ENCODE measurements at places on chromosomes 11 and 22.

DNA sequence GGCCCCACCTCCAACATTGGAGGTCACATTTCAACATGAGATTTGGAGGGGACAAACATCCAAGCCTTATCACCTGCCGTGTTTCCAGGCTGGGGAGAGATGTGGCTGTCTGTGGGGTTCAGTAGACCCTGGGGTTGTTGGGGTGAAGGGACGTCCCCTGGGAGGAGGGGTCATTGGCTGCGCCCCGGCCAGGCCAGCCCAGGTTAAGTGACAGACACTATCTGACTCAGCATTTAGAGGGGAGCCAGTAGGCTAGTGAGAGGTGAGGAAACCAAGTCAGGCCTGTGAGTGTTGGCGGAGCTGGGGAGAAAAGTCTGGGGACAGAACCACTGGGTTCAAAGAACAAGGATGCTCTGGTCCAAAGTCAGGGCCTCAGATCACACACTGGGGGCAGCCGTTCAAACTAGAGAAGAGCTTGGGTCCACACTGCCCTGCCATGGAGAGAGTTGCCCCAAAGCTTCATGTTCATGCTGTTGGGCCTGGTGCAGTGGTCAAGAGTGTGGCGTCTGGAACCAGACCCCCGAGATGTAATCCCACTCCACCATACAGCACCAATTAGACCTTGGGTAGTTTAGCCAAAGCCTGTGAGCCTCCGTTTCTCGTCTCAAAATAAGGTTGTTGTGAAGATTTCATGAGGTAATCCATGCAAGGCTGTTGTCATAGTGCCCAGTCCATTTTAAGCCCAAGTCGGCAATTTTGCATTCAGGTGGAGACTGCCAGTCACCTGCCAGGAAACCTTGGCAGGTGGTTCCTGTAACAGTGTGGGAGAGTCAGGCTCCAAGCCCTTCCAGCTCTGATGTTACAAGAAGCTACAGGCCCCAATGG lies 1289.6 kb downstream of the TBC1D22A start:
- DNase-seq = no peak

GRCh38 chr22:49192180-49192856 lies 635.4 kb downstream of the BRD1 start:
- DNase-seq = no peak

DNA sequence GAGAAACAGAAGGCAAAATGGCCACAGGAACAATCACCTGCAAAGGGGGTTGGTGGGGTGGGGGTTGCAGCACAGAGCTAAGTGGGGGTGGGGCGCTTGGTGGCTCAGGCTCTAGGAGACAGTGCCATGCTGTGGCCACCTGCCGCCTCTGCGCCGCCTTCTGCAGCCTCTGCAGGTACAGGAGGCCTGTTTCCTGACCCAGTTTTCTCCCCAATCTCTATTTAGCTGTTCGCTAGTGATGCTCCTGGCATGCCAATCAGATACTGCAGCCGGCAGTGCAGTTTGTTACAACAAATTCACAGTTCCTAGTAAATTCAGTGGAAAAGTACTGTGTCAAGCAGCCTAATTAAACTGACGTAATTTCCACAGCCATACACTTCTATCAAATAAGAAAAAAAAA lies 106.4 kb downstream of the SERGEF start:
- peak; percentile 10 for DNase-seq

- DNase-seq = peak; percentile 97
Observed at GRCh38 chr11:68659158-68659921, 25.0 kb upstream of the GAL start.

DNA sequence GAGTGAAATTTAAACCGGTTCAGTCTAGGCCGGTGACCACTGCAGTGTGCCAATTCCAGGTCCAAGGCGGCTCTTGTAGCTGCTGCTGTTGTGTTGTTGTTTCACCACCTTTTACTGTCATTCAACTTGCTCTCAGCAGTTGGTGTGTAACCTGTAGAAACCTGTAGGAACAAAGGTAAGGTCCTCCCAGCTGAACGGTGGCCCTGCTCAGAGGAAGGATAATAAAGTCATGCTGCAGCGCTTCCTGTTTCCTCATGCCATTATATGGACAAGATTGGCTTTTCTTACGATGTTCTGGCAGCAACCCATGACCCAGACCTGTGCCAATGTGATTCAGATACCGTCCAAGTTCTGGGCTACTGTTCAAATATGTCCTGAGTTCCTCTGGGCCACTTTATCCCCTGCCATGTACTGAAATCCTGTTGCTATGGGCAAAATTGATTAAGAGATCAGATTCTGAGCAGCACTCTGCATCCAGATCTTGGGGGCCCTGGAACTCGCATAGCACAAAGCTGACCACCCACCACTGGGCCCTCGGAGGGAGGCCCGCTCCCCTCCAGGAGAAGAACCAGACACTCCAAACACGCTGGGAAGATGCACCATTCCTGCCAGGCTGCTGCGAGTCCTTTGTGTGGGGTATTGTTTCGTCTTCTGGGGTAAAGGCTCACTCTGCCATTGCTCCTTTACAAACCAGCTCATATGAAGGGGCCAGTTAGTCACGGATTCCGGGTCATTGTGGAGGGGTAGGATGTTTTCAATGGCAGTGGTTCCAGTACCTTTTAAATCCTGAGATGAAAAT lies 13.2 kb downstream of the FAM181B start:
- DNase-seq = no peak

GRCh38 chr11:108012139-108012725 lies 3.5 kb downstream of the CUL5 start:
- DNase-seq = no peak

DNA sequence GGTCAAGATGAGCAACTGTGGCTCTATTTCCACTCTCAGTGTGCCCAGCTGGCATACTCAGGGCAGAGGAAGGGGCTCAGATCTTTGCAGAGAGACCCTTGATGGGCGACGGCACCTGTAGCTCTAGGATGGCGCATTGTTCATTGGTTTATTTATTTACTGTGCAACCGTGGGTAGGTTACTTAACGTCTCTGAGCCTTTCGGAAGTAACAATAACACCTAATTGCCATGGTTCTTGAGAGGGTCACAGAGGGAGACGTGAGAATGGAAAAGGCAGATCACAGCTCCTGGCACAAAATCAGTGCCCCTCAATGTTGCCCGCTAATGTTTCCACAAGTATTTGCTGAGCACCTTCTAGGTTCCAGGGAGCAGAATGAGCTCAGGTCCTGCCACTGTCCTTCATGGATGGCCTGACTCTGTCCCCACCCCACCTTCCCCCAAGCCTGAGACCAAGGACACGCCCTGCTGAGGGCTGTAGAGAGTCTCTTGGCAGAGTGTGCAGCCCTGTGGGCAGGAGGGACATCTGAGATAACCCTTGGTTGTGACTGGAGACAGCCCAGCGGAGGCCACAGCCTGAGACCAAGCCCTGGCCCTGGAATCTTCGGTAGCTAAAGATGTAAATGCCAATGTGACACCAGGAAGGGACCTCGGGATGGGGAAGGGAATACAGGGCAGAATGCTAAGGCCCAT lies 780 bp upstream of the ALDH3B2 start:
- no peak for DNase-seq

DNA sequence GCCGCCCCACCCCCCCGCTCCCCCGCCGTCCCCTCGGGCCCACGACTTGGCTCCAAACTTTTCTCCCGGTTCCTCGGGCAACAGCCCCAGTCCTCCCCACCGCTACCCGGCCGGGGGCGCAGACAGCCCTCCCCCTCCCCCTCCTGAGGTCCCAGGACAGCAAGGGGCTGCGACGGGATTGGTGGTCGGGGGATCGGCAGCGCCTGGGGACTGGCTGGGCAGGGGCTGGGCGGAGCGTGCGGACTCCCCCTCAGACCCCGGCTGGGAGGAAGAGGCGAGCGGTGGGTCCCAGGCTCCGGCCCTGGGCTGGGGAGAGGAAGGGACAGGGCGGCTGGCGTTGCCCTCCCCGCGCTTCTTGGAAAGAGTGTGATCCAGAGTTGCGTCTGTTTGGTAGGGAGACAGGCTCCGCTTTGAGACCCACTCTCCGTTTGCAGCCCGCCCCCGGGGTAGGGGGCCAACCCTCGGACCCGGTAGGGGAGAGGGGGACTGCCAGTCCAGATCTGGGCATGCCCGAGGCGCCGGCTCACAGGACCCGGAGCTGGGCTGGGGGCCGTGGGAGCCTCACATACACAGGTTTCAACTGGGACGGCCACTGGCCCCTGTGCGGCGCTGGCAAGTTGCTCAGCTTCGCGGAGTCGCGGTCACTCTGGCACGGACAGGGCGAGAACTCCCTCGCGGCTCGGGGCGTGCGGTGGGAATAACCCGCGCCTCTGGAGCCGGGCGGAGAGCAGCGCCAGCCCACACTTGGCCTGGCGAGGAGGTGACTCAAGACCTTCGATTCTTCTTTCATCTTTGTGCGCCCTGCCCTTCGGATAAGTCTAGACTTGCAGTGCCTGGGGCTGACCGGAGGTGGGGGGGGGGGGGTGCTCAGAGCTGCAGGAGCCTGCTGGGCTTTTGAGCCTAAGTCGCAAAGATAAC lies 999 bp downstream of the TSKU start:
- DNase-seq = no peak

GRCh38 chr22:35749808-35750207 lies 32.1 kb downstream of the APOL5 start:
- DNase-seq = no peak

DNA sequence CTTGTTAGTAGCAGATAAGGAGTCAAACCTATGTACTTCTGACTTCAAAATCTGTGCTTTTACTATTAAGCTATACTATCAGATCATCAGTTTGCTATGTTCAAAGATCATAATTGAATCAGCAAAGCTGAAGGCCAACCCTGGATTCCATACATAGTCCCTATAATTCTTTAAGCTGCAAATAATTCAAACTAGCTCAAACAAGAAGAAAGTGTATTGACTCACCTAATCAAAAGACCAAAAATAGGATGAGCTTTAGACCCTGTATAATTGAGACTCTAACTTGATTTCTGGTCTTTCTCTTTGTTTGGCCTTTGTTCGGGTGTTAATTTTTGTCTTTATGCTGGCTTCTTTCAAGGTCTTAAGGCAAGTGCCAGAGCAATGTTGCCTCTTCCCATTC lies 213.7 kb downstream of the CWF19L2 start:
- DNase-seq = no peak

DNA sequence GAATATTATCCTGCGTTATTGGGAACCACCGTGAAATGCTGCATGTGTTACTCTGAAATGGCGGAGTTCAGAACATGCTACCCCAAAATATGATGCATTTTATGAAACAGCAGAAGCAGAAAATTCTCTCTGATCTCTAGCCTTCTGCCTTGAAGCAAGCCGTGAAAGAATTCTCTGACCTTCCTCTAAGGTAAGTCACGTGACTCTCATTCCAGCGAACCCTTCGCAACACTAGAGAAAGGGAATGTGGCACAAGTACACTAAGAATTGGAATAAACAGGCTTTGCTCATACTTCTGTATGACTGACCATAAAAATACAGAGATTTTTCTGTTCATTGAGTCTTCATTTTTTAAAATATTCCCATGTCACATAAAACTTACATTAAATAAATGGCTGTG lies 805.6 kb upstream of the LRRC4C start:
- DNase-seq = no peak

GRCh38 chr22:29623553-29624169 lies 20.2 kb downstream of the NF2 start:
- no peak for DNase-seq

- DNase-seq = no peak
Observed at GRCh38 chr11:14065141-14065540, 102.6 kb downstream of the SPON1 start.

DNA sequence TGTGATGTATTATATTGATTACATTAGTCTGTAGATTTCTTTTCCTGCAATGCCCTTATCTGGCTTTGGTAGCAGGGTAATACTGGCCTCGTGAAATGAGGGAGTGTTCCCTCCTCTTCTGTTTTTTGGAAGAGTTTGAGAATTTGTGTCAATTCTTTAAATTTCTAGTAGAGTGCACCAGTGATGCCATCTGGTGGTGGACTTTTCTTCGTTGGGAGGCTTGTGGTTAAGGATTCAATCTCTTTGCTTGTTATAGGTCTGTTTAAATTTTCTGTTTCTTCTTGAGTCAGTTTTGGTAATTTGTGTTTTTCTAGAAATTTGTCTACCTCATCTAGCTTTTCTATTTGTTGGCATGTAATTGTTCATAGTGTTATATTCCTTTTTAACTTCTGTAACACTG lies 18.9 kb downstream of the SHANK3 start:
- no peak for DNase-seq

GRCh38 chr11:47857892-47858543 lies 9.9 kb upstream of the NUP160 start:
- DNase-seq = no peak

DNA sequence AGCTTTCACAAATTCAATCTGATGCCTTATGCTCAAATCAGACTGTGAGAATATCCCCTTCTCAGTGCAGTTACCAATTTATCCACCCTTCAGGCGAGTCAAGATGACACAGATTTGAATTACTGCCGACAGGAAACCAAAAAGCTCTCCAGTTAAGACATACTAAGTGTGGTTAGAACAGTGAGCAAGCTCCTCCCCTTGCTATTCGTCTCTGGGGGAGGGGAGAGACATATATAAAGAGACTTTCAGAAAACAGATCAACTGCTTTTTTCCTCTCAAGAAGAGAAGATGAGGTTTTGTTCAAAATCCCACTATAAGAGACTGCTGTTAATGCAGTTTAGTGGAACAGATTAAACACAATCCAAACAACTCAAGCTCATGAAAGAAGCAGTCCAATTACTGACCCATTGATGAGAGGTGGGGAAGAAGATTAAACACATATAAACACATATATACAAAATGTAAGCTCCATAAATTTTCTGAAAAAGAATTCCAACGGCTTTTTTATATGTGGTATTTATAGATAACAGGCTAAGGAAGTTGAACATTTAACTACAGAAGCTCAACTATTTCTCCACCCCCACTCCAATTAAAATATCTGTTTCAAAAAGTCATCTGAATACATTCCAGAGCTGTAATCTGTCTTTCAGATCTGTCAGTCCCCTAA lies 102.7 kb downstream of the MRTFA start:
- DNase-seq = no peak

GRCh38 chr11:61067782-61068446 lies 34.4 kb upstream of the CD5 start:
- DNase-seq = no peak

DNA sequence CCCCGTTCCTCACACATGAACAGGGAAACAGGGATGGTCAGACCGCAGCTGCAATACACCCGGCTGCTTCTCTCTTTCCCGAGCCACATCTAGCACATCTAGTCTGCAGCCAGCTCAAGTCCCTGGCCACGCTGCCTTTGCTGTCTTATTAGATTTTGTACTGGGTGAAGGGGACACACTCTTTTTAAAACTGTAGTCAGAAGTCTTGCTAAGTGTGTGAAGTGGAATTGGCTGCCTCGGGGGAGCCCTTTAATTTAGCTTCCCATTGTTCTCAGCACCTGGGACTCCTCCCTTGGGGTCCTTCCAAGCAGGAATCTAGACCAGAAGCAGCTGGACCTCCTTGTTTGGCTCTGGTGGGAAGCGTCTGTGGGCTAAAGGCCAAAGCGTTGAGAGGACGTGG lies 420.0 kb downstream of the CTTN start:
- no peak for DNase-seq

GRCh38 chr11:131840545-131840944 lies 470.1 kb downstream of the NTM start:
- DNase-seq = no peak

DNA sequence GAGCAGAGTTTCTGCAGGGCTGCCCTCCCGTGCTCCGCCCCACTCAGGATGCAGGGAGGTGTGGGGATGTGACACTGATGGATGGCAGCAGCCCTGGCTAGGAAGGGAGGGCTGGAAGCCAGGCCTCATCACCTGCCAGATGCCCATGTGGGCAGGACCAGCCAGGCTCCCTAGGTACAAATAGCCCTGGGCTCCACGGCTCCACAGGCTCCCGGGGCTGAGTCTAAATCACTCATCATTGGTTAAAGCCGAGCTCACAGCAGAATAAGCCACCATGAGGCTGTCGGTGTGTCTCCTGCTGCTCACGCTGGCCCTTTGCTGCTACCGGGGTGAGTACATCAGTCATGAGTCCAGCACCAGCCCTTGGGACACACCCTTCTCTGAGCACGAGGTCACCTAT lies at the start of gene SCGB1D1:
TSS of gene SCGB1D1 (plus strand) at position 206 of the 400 bp plus-strand sequence. CDS start at position 275, 69 bp downstream.
- DNase-seq = no peak
